ENCODE measurements at places on chromosomes 4 and X.

DNA sequence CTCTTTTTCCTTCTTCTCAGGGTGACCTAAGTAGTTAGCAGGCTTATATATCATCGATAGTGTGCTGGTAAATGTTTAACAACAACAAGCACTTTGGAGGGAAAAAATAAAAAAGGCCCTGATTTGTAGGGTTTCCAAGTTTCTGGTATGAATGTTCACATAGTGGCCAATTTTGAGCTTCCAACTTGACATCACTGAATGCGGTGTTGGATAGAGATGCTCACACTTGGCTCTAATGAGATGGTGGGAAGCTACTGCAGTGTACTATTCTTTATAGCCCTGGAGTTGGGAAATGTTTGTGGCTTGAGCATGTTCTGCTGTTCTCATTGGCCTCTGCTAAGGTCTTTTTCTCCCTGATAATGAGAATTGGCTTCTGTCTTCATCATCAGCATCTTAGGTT is 875.3 kb downstream of the PCDH7 start:
- no peak for DNase-seq

DNA sequence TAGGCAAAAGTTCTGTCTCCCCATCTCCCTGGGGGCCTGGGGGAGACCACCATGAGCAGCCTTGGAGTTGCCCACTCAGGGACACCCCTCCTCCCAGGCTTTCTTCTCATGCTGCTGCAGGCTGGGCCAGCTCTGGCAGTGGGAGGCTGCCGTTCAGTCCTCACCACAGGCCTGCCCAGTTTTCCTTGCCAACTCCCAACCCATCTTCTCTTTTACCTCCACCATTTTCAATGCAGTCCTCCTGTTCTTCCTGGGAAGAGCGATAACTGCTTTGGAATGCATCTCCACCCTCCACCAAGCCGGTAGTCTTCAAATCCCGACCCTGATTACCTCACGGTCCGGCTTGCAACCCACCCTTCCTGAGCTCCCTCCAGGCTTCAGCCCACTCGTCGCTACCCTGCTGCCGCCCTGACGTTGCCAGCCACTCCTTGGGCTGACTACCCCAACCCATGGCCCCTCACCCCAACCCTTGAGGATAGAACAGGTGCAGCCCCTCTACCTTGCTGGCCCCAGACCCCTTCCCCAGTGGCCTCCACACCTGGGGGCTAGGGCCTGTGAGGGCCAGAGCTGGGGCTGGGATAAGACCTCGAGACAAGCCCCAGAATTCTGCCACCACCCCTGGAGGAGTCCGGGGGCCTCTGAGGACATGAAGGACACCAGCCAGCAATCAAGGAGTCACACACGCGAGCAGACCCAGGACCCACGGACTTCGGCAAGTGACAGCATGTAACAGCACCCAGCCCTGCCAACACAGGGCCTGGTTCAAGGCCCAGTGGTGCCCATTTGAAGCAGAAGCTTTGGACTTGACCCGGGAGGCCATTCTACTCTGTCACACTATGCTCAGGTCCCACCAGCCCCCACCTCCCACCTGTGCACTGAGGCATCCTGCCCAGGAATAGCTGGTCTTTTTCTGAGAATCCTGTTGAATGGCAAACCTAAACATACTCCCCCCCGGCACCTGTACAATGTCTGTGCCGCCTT is 9.2 kb downstream of the WDR1 start:
- DNase-seq: no peak

DNA sequence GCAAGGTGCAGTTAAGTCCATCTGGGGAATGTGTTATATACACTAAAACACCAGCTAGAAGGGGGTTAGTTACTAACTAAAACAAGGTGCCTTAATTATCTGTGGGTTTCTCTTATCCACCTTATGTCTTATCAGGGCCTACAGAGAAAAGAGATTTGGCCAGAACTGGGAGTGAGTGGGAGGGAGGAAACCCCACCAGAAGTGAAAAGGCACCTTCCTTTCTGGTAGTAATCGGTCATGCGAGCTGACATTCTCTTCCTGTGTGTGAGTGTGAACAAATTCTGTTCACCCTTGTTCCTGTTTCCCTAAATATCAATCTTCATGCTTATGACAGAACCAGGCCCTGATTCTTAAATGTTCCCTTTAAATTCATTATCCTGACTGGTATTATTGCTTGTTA is 43.5 kb downstream of the SRPX2 start:
- no peak for DNase-seq

GRCh38 chr4:28482580-28483270 is 1622.1 kb downstream of the STIM2 start:
- DNase-seq: no peak

- DNase-seq: no peak
Measured at GRCh38 chrX:119121341-119121740, 6.3 kb downstream of the KIAA1210 start.

DNA sequence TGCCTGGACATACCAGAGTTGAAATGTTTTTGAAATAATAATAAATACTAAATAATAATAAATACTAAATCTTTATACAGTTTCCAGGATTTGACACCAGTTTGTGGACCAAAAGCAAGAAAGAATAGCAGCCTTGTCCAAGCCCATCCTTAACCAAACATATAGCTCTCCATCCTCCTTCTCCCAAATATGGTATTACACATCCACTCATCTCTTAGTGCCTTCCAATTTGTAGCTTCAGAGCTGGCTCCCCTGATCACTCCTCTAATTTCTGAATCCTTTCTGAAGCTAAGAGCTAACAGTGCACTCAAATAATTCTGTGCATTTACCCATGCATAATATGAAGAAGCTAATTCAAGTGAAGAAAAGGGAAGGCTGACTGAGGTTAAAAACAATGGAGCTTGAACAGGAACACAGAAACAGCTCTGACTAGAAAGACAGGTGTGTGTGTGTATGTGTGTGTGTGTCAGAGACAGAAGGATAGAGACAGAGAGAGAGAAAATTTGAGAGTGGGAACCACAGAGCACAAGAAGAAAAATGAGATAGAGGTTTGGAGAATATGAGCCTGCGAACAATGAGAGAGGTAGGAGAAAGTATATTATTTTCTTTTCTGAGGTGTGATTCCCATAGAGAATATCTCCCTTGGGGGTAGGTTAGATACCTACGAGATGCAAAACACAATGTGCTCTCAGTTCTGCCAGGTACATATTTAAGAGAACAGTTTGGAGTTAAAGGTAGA is 123.5 kb downstream of the CAMK2D start:
- DNase-seq: no peak

GRCh38 chr4:55500072-55500471 is 46.6 kb downstream of the CLOCK start:
- no peak for DNase-seq

DNA sequence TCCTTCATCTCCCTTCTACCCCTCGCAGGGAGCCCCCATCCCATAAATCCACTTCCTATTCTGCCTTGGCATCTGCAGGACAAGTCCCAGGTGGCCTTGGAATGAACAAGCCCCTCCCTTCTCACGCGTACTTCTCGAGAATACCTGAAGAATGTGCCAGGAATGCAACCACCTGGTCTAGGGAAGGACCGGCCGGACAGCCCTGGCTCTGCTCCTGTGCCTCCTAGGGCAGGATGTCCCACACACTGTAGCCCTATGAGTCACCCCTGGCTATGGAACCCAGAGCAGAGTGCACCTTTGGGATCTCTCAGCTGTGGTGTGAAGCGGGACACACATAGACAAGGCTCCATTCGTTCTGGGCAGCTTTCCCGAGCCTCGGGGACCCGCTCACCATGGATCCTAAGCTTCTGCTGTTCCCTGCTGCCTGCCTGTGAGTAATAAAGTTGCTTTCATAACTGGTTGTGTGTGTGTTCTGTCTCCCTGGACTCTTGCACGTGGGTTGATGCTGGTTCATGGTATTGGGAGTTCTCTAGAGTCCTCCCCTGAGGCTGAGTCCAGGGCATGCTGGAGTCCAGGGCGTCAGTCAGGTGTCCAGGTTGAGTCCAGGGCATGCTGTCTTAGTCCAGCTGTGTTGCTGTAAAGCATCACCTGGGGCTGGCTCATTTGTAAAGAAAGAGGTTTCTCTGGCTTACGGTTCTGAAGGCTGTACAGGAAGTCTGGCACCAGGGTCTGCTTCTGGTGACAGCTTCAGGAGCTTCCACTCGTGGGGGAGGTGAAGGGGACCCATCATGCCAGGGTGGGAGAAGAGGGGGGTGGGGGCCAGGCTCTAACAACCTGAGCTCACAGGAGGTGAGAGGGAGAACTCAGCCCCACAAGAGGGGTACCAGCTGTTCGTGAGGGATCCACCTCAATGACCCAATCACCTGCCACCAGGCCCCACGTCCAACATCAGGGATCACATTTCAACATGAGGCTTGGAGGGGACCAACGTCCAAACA is 7.4 kb upstream of the PDE6B start:
- DNase-seq: no peak

GRCh38 chr4:82811838-82812341 is 13.3 kb upstream of the SCD5 start:
- no peak for DNase-seq

DNA sequence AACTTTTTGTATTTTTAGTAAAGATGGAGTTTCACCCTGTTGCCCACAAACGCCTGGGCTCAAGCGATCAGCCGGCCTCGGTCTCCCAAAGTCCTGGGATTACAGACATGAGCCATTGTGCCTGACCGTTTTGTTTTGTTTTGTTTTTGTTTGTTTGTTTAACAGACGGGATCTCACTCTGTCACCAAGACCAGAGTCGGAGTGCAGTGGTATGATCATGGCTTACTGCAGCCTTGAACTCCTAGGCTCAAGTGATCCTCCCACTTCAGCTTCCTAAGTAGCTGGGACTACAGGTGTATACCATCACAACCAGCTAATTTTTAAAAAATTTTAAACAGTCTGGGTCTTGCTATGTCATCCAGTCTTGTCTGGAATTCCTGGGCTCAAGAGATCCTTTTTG is 53.5 kb downstream of the FNIP2 start:
- DNase-seq: no peak
